Cortex of kidney (tissue), 1 donor: ENCODE measurements at places on chromosomes 13 and 19.

DNA sequence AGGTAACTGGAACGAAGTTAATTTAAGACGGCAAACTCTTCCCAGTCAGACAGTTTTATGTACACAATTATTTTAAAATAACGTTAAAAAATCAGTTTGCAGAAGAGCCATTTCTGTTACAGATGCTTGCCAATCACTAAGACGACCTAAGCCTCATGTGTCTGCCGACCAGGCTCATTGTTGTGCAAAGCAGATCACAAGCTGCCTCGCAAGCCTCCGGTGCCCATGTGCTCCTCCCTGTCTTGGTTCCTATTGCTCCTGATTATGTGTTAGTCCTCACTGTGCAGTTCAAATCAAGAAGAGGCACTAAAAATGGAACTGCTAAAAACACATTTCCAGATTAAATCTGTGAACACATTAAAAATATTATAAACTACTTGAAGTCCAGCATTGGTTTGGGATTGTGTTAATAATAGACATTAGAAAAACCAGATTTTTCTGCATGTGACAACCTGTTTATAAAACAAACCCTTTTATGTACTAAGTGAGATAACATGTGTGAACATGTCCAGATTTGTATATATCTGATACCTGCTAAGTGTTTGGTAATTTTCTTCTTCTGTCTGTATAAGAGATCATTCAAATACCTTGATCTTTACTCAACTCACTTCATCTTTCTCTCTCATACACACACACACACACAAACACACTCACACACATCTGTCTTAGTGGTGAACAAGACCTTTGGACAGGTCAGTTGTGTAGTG, 81.9 kb upstream of the SLC15A1 start:
- no peak for DNase-seq

GRCh38 chr19:45785097-45785496, 2.8 kb upstream of the DMPK start:
- no peak for DNase-seq

GRCh38 chr13:39253774-39254173, 215.5 kb downstream of the NHLRC3 start:
- no peak for DNase-seq

- DNase-seq, result no peak
Observed at GRCh38 chr19:29983568-29983967, 41.5 kb downstream of the URI1 start.

DNA sequence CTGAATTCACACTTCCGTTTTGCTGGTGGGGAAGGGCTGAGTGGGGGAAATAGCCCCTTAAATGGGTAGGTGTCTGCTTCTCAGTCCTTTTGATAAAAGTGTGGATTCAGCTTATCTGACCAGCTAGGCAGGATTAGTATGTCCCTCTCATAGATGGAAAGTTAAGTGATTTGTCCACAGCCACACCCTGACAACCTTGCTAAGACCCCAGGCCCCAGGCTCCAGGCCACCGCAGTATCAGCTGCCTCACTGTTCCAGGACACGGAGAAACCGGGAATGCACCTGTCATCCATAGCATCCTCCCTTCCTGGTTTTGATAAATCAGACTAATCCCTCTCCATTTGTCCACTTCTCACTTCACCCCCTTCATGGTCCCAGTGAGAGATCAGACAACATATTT, 197.7 kb downstream of the USP12 start:
- DNase-seq, result no peak
